ENCODE measurements at places on chromosomes 12 and 14.
A peak's percentile ranks its signal among the peaks of the same experiment; 100 is the strongest.

GRCh38 chr14:33014710-33015109, 76.0 kb downstream of the NPAS3 start:
- no peak for DNase-seq

DNA sequence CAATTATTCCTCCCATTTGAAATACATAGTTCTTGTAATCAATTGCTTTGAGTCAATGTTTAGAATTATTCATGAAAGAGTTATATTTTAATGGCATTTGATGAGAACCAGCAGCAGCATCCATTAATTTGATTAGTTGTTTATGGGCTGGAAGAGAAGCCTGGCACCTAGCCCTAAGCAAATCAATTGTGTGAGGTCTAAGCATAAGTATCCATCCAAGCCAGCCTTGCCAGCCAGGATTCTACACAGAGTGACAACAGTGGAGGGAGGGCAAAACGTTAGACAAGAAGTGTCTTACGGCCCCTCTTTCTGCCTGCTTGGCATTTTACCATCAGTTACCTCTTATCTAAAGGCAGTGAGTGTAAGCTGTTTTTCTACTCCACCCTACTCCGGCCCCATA, 478.5 kb downstream of the NELL2 start:
- DNase-seq = no peak

DNA sequence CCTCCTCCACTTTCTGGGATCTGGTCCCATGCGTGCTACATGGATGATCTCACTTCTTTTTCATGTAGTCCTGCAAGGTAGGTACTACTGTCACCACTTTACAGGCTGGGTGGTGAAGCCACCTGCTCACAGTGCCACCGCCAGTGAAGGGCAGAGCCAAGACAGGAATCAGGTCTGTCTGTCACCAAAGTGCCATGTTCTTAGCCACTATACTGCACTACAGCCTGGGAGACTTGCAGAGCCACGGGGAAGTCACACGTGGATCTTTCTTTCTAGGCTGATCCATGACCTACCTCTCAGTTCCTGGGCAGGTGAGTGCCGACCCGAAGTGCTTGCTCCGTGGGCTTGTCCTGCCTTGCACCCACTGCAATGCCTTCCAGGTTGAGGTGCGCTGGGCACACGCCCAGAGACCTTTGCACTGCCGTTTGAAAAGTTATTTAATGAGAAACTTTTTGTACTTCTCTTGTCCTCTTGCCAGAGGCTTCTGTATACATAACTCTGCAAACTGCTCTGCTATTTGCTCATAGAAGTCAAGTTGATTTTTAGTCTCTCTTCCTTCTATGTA, 19.7 kb upstream of the CLMN start:
- no peak for DNase-seq

GRCh38 chr12:54352022-54352531, 12.2 kb downstream of the GPR84 start:
- DNase-seq = no peak

DNA sequence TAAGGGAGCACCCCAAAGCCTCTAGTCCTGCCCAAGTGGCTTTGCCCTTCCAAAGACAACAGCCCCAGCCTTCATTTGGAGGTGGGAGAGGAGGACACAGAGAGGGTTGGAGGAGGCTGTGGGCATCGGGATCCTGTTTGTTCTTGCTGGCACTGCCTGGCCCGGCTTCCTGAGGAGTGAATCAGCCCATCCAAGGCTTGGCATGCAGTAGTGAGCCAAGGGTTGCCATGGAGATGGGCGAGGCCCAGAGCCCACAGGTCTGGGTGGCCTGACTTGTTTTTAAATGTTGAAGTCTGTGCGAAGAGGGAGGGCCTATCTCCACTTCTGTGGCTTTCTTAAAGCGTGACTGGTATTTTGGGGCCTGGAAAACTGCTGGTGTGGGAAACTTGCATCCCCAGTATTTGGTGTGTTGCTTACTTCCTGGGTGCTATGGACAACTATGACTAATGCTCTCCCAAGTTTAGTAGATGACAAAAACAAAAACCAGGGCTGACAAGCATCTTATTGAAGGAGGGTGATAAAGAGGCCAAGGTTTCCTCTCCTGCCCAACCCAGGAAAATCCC, 15.8 kb downstream of the CD9 start:
- DNase-seq = no peak

GRCh38 chr14:71721791-71722190, 210.4 kb upstream of the RGS6 start:
- DNase-seq = no peak

DNA sequence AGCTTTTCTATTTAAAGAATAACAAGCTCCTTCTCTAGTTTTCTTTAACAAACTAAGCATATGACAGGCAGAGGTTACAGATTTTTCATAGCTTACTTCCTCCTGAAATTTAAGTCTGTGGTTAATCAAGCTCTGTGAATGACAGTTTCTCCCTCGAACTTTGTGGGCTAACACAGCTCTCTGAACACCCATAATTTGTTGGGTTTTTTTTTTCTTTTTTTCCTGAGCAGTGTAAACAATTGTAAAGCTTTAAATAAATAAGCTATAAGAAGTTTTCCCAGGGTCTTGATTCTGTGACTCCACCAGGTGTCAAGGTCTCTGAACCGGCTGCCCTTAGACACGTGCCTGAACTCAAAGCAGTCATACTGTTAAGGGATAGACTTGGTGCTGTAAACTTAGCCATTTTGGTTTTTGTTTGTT, 128.1 kb upstream of the AMIGO2 start:
- DNase-seq = no peak

GRCh38 chr14:73829526-73830431, 21.9 kb upstream of the PTGR2 start:
- no peak for DNase-seq

DNA sequence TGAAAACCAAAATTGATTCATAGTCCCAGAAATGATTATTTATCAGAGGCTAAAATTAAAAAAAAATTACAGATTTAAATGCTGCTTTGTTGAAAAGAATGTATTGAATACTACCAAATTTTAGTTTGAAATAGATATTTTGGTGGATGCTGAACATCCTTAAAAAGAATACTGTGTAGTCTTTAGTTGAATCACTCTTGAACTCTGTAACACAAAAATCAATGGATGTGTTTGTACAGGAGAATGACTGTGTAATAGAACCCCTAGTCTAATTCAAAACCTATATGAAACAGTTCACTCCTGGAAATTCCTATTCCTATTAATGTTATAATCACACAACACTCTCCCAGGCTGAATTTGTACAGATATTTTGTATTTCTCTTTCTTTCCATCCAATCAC, 1.5 kb upstream of the TSPAN8 start:
- DNase-seq = no peak

DNA sequence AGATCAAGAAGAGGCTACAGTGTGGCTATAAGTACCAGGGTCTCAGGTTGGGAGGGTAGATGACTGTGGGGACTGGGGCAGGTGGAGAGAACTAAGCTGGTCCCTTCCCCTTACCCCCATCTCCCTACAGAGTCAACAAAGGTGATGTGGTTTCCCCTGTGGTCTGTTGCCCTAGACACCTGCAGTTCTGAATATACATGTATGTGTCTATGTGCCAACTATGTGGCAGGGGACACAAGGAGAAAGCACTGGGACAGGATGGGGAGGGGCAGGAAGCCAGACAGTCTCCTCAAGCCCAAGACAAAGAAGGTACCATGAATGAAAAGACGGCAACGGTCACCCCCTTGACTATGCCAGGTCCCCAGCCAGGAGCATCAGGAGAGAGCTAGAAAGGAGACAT, 4.5 kb upstream of the HDAC7 start:
- no peak for DNase-seq

GRCh38 chr12:97426492-97427116, 36.0 kb upstream of the RMST start:
- no peak for DNase-seq

GRCh38 chr14:38419579-38419978, 163.7 kb upstream of the CLEC14A start:
- no peak for DNase-seq

DNA sequence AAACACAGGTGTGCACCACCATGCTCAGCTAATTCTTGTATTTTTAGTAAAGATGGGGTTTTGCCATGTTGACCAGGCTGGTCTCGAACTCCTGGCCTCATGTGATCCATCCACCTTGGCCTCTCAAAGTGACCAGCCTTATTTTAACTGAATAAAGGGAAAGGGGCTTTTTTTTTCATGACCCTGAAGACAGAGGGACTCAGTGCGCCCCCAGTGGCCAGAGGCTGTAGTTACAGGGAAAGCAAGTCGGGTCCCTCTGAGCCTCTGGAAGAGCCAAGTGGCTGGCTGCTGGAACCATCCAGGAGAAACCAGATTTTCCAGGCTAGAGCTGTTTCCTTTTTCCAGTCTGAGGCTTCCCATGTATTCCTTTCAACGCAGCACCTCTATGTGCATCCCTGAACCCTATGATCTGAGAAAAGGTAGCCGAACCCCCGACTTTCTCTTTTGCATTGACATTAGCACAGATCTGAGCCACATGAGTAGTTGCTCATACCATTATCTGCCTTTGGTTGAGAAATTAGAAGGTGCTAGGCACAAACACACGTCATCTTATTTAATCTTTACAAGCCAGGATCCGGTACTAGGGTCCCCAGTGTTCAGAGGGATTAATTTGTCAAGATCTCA, 342.7 kb downstream of the CACNA1C start:
- DNase-seq = peak; percentile 72

DNA sequence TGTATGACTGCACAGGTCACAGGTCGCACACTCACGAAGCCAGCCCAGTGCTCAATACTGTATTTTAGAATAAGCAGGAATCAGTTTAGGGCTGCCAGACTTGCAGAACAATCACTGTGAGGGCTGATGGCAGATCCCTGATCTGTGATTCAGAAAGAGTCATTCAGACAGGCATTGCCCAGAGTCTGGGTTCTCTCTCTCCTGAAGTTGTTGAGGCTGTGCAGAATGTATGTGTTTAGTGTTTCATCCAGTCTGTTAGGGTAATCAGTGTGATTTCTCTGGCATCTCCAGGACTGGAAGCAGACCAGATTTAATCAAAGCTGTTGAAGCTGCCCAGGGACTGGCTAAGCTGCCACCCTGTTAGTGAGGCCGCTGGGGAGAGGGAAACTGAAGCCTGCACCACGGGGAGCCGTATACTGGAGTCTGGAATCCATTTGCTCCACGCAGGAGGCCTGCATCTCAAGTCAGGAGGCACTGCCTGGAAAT, 69.3 kb downstream of the ETV6 start:
- no peak for DNase-seq

DNA sequence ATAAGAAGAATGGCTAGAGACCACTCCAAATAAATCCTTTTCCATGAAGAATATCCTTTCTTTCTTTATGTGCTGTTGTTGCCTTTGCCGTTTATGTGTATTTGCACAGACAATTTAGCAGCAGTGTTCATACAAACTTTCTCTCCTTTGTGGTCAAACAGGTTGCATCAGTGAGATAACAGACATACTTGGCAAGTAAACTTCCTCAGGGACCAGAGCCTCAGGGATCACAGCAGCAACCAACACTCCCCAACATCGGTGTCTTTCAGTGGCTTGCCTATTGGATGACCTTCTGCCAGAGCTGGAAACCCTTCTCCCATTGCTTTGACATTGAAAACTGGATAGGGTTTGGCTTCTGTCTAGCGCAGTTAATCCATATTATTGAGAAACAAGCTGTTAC, 252.2 kb downstream of the BTG1 start:
- no peak for DNase-seq

- no peak for DNase-seq
Observed at GRCh38 chr12:74885775-74886174, 323.9 kb downstream of the KCNC2 start.

GRCh38 chr12:109523504-109523903, 46.1 kb downstream of the UBE3B start:
- no peak for DNase-seq

- no peak for DNase-seq
Observed at GRCh38 chr12:117020536-117021220, 78.5 kb downstream of the TESC start.

DNA sequence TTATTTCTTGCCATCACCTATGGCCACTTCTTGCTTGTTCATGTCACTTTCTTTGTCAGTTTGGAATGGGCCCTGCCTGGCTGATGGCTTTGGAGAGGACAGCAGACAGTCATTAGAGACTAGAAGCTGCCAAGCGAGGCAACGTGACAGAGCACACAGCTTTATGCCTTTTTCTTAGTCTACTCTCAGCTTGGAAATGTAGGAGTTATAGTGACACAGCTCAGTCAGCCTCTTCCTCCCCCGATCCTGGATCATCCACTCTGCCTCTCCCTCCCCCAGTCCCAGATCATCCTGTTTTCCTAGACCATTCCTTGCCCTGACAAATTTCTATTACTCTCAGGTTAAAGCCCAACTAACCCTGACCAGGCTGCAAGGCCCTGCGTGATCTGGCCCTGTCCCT, 26.6 kb downstream of the ETV6 start:
- DNase-seq = no peak

DNA sequence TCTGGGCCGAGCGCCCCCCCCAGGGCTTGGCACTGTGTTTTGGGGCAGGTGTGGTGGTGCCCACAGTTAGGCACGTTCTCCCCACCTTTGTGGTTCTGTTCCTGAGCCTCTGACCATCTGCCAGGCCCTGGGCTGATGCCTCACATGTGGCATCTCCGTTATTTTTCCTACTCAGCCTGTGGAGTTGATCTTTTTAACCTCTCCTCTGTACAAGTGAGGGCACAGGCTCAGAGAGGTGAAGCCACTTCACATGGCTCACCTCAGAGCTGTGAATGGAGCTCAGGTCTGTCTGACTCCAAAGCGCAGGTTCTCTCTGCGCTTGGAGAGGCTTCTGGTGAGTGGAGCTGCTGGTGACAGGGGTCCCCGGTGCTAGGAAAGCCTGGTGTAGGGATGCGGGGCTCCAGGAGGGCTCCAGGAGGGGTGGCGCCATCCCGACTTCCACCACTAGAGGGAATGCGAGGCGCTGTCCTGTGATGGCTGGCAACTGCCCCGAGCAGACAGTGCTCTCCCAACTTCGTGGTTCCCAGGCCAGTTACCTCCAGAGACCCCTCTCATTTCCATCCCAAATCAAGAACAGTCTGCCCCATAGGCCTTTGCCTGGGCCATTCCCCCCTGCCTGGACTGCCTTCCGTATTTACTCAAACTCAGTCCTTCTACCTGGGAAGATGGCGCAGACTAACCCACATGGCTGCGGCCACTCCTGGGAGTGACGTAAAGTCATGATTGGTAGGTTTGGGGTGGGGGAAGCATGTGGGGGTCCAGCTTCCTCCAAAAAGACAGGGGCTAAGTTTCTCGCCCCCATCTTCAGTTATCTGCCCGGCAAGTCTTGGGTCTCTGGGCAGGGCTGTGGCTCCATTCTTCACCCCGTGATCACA, 9.9 kb downstream of the BCL7A start:
- DNase-seq = peak; percentile 64

GRCh38 chr14:51581017-51581881, 70.5 kb upstream of the FRMD6 start:
- no peak for DNase-seq

DNA sequence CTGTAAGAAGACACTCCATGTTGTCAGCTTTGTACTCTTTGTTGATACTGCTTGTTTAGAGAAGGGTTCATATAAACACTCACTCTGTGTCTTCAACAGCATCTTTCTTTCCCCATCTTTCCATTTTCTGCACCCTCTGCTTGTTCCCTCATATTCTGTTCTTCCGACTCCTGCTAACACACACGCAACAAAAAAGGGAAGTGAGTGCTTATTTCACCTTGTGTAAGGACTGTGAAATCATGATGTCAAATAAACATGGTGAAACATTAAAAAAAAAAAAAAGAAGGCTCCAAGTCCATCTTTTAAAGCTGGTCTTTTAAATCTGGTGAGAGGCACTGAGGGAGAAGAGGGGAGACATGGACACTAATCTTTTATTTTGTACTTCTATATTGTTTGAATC, 145.4 kb downstream of the RPAP3 start:
- DNase-seq = no peak

- DNase-seq = no peak
Observed at GRCh38 chr12:92098594-92099380, 46.9 kb downstream of the BTG1 start.

GRCh38 chr12:120234643-120235368, 30.7 kb downstream of the PXN start:
- DNase-seq = peak; percentile 73

GRCh38 chr12:108333898-108334699, 5.0 kb downstream of the CMKLR1 start:
- no peak for DNase-seq

Measured in HuH-7.5 (cell line).